Placental epithelial cell (primary cell): ENCODE measurements at places on chromosomes 2 and 18. TPM values are rescaled to one million over a fixed set of nuclear protein-coding genes. Genes with fewer than 3 reads are reported as not detected.

Gene IL1RN
- 5.1 and 9.2 TPM in 2 replicates for total RNA-seq

Gene CCDC102B
- not detected in 2 replicates for total RNA-seq

Gene GPR45
- 0.33 TPM in 1 of 2 replicates, not detected in the other for total RNA-seq

Gene RBM44
- total RNA-seq = 0.22 and 1.6 TPM in 2 replicates
